Activated naive CD4-positive, alpha-beta T cell treated with anti-CD3 and anti-CD28 coated beads, Interleukin-2, amount 10 ng/mL, durations not matched to agents 7 days and 5 days (primary cell): ENCODE measurements at places on chromosomes 7 and 10.

GRCh38 chr7:117816727-117817126 lies 56.5 kb downstream of the CTTNBP2 start:
- DNase-seq: no peak
- no peaks in the 10 kb centered on the region for H3K36me3 ChIP-seq
- no peak overlapping the region for H3K4me3 ChIP-seq
- no peak overlapping the region for H3K27ac ChIP-seq
- no peaks in the 10 kb centered on the region for H3K27me3 ChIP-seq

GRCh38 chr7:79130715-79131114 lies 322.8 kb downstream of the MAGI2 start:
- H3K27me3 ChIP-seq: no peaks in the 10 kb centered on the region
- H3K36me3 ChIP-seq: no peaks in the 10 kb centered on the region
- H3K27ac ChIP-seq: no peak overlapping the region
- no peak for DNase-seq

DNA sequence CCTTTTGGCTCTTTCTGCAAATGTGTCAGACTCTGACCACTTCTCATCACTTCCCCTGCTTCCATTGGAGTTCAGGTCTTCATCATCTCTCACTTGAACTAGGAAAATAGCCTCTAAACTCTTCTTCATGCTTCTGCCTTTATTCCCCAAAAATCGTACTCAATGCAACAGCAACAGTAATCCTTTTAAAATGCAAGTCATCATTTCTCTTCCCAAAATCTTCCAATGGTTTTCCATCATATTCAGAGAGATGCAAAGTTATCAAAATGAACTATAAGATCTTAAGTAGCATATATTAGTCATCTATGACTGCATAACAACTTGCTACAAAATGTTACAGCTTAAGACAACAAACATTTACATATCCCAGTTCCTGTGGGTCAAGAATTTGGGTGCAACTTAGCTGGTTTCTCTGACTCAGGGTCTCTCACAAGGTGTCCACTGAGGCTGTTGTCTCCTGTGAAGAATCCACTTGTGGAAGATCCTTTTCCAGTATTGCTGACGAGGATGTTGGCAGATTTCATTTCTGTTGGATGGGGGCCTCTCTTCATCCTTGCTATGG lies 31.0 kb upstream of the ETV1 start:
- H3K36me3 ChIP-seq: no peaks in the 10 kb centered on the region
- no peak overlapping the region for H3K4me3 ChIP-seq
- H3K27ac ChIP-seq: no peak overlapping the region
- H3K4me1 ChIP-seq: no peaks in the 10 kb centered on the region
- no peak for DNase-seq

- H3K27me3 ChIP-seq: peaks cover 18% of the 10 kb centered on the region
- no peak for DNase-seq
- no peaks in the 10 kb centered on the region for H3K36me3 ChIP-seq
- H3K27ac ChIP-seq: no peak overlapping the region
- H3K4me3 ChIP-seq: no peak overlapping the region
Observed at GRCh38 chr7:149764481-149765398, 8.6 kb downstream of the ZNF467 start.

GRCh38 chr7:50762337-50762736 lies 20.4 kb downstream of the GRB10 start:
- peaks cover 13% of the 10 kb centered on the region for H3K36me3 ChIP-seq
- H3K27ac ChIP-seq: no peak overlapping the region
- H3K4me3 ChIP-seq: no peak overlapping the region
- no peak for DNase-seq
- peaks cover 4% of the 10 kb centered on the region for H3K27me3 ChIP-seq
- peaks cover 20% of the 10 kb centered on the region for H3K4me1 ChIP-seq

- no peak for DNase-seq
- H3K4me3 ChIP-seq: no peak overlapping the region
- peaks cover 23% of the 10 kb centered on the region for H3K4me1 ChIP-seq
- no peak overlapping the region for H3K27ac ChIP-seq
- no peaks in the 10 kb centered on the region for H3K27me3 ChIP-seq
- H3K36me3 ChIP-seq: no peaks in the 10 kb centered on the region
Observed at GRCh38 chr10:16965740-16966447, 148.7 kb upstream of the RSU1 start.

- H3K4me1 ChIP-seq: peaks cover 86% of the 10 kb centered on the region
- peak overlapping the region; percentile 49 for H3K27ac ChIP-seq
- no peak for DNase-seq
- no peaks in the 10 kb centered on the region for H3K27me3 ChIP-seq
Observed at GRCh38 chr10:124676416-124677062, 67.6 kb downstream of the FAM53B start.

DNA sequence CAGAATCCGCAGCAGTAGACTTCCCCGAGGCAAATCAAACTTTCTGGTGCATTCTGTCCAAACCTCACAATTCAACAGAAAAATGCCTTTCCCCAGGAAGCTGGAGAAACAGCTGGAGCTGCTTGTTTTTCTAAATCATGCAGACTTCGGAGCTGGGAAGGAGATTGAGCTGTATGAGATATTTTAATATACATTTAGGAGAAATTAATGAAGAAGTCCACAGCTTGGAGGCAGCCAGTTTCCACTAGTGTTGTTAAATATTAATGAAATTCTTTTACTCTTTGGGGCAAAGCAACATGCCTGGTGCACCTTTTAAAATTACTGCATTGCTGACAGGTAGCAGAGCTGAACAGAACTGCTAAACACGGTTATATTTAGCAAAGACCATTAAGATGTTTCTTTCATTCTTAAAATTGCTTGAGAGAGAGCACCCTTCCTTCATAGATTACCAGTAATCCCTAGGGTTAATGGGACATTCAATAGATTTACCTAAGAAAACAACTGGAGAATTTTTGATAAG lies 566.4 kb downstream of the SORCS3 start:
- no peak overlapping the region for H3K27ac ChIP-seq
- no peak overlapping the region for H3K4me3 ChIP-seq
- no peaks in the 10 kb centered on the region for H3K27me3 ChIP-seq
- H3K4me1 ChIP-seq: no peaks in the 10 kb centered on the region

DNA sequence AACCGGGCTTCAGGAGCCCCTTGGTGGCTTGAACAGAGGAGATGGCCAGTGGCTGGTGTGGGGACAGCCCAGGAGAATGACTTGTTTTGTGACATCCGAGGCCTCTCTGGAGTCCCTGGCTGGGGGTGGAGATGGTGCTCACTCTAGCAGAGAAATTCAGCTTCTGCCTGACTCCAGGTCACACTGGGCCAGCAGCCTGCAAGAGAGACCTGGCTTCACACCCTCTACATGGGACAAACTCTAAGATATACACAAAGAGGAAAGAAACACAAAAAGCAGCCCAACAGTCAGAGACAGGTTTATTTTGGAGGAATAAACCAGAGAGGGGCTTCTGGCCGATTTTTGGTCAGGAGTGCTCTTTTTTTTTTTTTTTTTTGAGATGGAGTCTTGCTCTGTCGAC lies 132.8 kb downstream of the ELFN1 start:
- no peak for DNase-seq
- H3K4me3 ChIP-seq: no peak overlapping the region
- H3K27ac ChIP-seq: no peak overlapping the region
- peaks cover 19% of the 10 kb centered on the region for H3K27me3 ChIP-seq
- no peaks in the 10 kb centered on the region for H3K4me1 ChIP-seq
- H3K36me3 ChIP-seq: no peaks in the 10 kb centered on the region

DNA sequence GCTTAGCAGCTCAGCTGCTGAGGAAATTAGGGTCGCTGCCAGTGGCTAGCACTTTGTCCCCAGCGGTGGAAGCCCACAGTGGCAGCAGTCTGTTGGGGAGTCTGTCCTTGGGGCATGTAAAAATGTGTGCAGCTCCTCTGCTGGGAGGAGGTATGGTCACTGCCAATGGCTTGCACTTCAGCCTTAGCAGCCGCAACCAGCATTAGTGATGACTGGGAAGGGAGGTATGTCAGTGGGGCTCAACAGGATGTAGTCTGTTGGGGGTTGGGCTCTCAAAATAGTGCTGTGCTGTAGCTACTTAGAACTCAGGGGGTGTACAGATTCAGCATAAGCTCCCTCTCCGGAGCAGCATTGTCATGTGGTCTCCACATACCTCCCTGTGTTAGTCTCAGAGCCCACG lies 189.9 kb downstream of the ZEB1 start:
- H3K4me3 ChIP-seq: no peak overlapping the region
- no peak overlapping the region for H3K27ac ChIP-seq
- peaks cover 62% of the 10 kb centered on the region for H3K36me3 ChIP-seq
- peaks cover 8% of the 10 kb centered on the region for H3K4me1 ChIP-seq
- H3K27me3 ChIP-seq: no peaks in the 10 kb centered on the region
- DNase-seq: no peak

DNA sequence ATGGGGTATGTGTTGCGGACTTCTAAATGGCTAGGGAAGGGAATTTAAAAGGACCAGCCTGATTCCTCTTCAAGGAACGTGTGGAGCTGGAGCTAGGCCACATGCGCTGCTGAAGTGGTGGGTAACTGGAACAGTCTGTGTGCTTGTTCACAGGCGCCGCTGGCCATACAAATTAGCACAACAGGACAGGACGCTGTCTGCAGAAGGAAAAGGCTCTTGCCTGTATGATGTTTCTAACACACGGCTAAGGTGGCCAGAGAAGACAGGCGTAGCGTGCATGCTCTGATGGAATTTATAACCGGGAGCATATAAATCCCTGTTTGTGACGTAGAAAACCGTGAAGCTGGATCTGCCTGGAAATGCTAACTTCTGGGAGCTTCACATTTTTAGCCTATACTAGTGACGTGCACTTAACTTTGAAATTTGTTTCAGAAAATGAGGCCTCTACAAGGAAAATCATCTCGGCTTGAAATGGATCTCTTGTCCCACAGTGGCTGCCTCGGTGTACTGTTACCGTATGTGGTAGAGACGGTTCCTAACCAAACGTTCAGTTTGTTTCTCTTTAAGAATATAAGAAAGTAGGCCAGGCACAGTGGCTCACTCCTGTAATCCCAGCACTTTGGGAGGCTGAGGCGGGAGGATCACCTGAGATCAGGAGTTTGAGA lies 569.4 kb downstream of the PTPRN2 start:
- H3K4me3 ChIP-seq: no peak overlapping the region
- H3K27me3 ChIP-seq: no peaks in the 10 kb centered on the region
- DNase-seq: no peak
- H3K36me3 ChIP-seq: no peaks in the 10 kb centered on the region
- H3K27ac ChIP-seq: no peak overlapping the region

DNA sequence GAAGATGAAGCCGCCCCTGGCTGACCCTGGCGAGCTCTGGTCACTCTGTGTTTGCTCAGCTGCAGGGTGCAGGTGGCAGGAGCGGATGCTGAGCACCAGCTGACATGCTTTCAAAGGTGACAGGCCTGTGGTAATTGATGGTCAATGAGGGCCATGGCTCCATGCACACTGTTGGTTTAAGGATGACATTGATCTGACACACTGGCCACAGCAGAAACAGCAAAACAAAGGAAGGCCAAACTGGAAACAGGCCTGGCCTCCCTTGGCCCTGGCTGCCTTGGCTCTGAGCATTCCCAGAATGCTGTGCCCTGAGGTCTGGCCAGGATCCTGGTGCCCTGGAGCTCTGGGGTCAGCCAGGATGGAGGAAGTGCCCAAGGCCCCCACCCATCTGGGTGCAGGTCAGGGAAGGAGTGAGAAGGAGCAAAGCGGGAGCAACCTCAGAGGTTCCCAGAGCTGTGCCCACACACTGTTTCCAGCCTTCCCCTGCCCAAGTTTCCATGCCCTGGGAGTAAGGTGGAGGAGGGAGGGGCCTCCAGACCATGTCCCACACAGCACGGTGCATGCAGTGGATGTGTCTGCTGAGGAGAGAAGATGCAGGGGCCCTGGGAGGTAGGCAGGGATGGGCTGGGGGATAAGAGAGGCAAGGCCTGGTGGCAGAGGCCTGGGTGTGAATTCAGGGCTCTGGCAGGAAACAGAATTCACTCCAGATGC lies 302.2 kb downstream of the RPS24 start:
- no peaks in the 10 kb centered on the region for H3K4me1 ChIP-seq
- H3K4me3 ChIP-seq: no peak overlapping the region
- peaks cover 6% of the 10 kb centered on the region for H3K27me3 ChIP-seq

DNA sequence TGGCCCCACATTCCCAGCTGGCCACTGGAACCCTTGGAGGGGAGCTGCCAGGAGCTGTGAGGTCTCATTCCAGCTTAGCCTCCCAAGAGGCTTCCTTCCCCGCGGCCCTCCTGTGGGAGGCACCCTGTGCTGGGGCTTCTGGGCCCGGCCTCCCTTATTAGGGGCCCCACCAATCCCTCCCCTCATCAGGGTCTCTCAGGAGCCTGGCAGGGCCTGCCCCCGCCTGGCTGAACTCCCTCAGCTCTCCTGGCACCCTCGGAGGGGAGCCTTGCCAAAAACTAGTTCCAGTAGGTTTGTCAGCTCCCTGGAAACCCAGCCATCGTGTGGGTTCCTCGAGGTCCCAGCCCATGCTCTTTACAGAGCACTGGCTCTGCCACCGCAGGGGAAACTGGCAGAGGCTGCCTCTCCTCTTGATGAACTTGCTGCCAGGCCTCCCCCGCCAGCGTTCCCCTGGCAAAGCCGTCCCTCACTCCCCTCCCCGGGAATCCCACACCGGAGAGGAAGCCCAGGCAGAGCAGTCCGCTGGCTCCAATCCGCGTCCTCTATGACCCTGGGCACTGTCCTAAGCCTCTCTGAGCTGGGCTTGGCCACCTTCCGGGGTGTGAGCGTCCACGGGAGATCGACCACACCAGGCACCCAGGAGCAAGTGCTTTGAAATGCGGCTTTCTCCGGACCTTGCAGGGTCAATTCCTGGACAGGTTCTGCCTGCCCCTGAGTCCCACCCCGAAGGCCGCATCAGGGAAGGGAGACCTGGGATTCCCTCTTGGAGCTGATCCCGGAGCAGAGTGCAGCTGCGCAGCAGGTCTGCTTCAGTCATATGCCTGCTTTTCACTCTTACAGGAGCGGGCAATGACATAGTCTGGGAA lies 139.8 kb downstream of the ARHGAP22 start:
- H3K27me3 ChIP-seq: peaks cover 3% of the 10 kb centered on the region
- DNase-seq: peak; percentile 17
- H3K27ac ChIP-seq: no peak overlapping the region

DNA sequence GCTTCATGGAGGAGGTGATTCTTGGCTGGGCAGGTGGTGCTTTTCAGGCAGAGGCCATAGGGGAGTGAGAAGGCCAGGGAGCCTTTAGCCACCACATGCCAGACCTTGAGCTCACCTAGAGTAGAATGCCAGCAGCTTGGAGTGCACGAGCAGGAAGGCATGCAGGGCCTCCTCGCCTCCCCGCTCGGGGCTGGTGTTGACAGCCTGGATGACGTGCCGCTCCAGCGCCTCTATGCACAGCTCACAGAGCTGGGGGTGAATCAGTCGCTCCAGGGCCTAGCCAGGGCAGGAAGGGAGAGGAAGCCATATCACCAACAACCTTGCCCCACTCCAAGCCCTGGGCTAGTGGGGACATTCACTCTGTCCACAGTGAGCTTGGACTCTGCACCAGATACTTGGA lies 15.7 kb downstream of the HPS1 start:
- no peaks in the 10 kb centered on the region for H3K4me1 ChIP-seq
- no peak overlapping the region for H3K4me3 ChIP-seq
- DNase-seq: peak; percentile 8
- no peak overlapping the region for H3K27ac ChIP-seq
